ENCODE measurements at places on chromosomes 7 and 10.
A peak's percentile ranks its signal among the peaks of the same experiment; 100 is the strongest.

- no peak for DNase-seq
Observed at GRCh38 chr10:59265141-59265540, 88.7 kb downstream of the PHYHIPL start.

GRCh38 chr7:33040803-33041516, 21.6 kb downstream of the NT5C3A start:
- peak; percentile 69 for DNase-seq

- DNase-seq: peak; percentile 25
Observed at GRCh38 chr7:1225441-1226185, 7.1 kb upstream of the UNCX start.

DNA sequence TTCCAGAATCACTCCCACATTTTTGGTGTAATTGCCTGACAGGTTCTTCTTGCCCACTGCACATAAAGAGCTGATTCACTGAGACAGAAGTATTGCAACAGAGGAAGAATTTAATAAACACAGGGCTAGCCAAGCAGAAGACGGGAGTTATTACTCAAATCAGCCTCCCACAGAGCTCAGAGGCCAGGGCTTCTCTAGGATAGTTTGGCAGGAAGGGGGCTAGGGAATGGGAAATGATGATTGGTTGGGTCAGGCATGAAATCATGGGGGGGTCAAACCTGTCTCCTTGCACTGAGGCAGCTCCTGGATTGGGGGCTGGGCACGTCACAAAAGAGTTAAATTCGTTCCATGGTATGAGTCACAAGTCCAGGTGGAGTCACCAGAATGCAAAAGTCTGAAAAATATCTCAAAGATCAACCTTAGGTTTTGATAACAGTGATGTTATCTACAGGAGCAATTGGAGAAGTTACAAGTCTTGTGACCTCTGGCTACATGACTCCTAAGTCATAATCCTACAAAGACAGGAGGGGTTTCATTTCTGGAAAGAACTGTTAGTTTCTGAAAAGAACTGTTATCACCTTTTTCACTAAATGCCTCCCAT, 30.2 kb upstream of the ERCC6 start:
- DNase-seq: no peak

- DNase-seq: no peak
Observed at GRCh38 chr10:60654813-60655464, 123.3 kb upstream of the CDK1 start.

- DNase-seq: no peak
Observed at GRCh38 chr7:8172372-8173354, 89.3 kb downstream of the ICA1 start.

GRCh38 chr7:76326646-76327233, 24.3 kb downstream of the HSPB1 start:
- no peak for DNase-seq

DNA sequence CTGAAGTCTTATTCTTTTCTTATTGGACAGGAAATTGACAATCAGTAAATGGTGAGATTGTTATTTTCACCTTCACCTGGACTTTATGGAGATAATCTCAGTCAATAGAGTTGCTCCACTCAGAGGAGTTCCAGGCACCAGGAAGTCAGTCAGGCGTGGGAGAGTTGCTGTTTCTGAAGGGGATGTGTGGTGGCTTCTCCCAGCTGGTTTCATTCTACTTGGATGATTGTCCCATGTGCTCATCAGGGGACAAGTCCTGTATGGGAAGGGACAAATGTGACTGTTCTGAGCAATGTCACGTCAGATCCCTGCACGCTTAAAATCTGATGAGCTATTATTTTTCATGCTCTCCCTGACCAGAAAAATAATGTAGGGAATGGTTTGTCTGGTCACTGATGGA, 222.5 kb upstream of the PITRM1 start:
- DNase-seq: no peak

- DNase-seq: no peak
Observed at GRCh38 chr10:3797750-3798149, 12.7 kb upstream of the KLF6 start.

DNA sequence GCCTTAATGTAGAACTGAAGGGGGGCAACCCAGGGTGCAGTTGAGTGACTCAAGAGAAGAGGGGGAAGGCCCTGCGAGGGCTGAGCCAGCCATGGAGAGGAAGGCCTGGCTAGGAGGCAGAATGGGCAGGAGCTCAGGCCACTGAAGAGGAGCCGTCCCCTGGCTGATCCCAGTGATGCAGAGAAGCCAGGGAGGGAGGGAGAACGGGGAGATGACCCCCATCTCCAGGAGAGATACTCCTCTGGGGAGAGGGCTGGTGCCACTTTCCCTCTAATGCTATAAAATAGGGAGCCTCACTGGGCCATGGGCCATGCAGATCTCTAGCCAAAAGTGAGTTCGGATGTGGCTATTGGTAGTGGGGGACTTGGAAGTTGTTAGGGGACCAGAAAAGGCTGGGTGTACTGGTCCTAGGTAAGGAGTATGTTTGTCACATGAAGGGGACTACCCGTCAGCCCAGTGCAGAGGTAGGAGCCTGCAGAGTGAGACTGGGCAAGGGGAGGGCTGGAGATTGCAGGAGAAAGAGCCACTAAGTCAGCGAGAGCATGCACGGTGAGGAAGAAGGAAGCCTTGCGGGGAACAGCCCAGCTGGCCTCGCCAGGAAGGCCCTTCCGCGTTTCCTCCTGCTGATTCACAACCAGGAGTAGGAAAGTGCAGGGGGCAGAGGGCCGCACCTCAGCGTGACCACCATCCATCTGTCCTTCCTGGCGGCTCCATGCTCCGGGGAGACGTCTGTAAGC, 347.6 kb downstream of the TCERG1L start:
- no peak for DNase-seq

DNA sequence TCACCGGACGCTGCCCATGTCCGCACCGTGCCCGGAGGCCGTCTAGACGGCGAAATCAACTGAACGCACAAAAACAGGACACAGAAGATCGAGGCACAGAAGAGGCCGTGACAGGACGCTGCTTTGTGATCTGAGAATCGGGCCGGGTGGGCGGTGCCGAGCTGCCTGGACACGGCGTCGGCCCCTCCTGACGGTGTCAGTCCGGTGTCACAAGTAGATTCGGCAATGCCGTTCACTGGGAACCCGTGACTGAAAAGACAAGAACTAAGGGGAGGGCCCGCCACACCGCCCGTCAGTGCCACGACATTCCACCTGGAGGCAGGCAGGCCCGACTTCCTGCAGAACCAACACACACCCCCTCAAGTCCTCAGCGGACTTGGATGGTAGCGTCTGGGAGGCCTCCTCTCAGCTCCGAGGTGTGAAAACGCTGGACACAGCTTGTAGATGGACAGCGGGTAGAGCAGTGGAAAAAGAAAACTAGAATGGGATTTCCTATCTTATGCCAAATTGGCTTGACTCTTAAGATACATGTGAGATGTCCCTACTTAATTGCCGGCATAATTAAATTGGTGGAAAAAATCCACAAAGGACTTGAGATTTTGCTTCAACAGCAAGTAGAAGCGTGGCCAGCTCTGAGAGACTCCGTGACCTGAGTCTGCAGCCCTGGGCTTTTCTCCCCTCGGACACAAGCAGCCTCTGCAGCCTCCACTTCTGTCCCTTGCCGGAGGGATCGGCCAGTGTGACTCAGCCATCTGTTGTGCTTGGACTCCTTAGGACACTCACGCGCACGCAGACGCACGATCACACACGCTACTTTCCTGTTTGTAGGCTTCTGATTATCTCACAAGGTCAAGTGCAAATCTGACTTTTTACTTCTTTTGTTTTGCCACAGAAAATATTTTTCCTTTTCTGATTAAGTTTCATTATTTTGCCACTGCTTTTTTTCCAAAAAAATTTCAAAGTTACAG, 269.0 kb downstream of the DIP2C start:
- DNase-seq: no peak

DNA sequence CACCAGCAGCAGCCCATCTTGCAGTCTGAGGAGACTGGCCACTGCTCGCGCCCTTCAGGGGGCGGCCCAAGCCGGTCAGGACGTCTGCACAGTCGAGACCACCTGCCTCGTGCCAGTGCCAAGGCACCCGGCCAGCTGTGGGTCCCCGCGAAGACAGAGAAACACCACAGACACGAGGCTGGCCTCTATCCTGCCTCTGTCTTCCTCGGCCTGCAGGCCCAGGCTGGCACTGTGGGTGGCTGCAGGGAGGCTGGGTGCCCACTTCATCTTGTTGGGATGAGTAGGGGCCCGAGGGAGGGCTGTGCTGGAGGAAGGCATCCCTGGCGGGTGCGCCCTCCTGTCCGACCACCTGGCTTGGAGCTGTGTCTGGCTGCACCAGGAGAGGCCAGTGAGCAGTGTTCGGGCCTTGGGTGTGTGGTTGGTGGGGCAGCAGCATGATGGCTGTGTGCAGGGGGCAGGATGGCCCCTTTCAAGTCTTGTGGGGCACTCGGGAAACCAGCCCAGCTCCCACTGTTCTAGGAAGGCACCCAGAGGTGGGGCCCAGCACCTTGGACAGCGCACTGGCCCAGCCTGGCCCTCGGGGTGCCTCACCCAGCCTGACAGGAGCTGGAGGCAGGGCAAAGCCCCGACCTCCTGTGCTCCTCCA, 7.3 kb downstream of the DPYSL4 start:
- no peak for DNase-seq

DNA sequence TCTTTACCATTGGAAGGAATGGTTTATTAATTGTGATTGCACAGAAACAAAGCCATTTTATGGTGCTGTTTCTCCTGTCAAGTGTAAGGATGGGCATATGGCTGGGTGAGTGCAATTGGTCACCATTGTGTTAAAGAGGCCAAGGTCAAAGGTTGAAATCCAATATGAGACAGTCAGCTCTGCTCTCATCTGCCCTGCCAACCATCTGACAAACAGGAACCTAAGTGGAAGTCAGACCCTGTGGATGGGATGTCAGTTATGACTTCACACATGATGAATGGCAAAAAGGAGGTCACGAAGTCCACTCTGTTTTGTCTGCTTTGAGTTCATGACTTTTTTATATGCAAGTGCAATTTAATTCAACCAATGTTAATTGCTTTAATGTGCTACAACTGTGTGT, 172.7 kb upstream of the TMEM229A start:
- DNase-seq: no peak

GRCh38 chr10:10804998-10805740, 212.5 kb upstream of the CELF2 start:
- DNase-seq: no peak

DNA sequence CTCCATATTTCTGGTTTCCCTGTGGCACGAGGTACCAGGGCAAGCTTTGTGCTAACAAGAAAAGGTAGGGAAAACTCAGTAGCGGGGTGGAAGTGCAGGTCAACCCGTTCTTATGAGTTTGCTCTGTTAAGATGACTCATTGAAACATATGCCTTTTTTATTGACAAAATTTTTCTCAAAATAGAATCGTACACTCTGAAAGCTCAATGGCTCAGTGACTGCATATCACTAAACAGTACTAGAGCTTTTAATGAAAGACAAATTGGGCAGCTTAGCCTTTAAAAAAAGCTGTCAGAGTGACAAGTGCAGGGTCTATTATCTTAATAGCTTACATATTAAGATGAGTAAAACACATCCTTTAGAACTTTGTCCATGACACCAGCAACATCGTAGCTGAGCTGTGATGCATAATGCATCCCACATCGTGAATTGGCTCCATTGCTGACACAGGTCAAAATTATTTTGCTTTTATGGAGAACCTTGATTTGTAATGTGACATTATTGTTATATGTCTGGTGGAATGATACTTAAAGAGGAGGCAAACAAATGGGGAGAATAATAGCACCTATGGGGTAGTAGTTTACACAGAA, 264.4 kb downstream of the ETV1 start:
- no peak for DNase-seq

DNA sequence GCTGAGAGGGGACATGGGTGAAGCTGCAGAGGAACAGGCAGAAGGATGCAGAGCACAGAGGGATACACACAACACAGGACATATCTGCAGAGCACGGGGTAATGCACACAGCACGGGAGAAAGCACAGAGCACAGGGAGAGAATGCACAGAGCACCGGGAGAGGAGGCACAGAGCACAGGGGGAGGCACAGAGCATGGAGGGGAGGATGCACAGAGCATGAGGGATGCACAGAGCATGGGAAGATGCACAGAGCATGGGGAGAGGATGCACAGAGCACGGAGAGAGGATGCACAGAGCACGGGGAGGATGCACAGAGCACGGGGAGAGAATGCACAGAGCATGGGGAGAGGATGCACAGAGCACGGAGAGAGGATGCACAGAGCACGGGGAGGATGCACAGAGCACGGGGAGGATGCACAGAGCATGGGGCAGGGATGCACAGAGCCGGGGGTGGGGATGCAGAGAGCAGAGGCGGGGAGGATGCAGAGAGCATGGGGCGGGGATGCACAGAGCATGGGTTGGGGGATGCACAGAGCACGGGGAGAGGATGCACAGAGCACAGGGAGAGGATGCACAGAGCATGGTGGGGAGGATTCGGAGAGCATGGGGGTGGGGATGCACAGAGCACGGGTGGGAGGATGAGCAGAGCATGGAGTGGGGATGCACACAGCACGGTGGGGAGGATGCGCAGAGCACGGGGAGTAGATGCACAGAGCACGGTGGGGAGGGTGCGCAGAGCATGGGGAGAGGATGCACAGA, 230.0 kb downstream of the ADAM12 start:
- DNase-seq: no peak

DNA sequence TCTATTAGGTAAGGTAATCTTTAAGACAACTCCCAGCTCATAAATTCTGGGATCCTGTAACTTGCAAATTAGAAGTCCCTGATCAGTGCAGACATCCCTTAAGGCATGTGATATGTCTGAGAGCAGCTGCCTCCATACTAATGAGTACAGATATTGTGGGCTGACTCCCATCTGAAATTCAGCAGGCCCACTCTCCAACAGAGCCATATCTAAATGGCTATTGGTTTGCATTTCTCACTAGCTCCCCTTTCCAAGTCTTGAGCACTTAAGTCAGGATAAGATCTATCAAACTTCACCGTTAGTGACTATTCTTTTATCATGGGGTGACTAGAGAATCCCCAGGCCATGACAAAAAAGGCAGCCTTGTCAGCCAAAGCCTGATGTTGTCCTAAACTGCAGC, 785.4 kb downstream of the IPMK start:
- DNase-seq: no peak

- DNase-seq: no peak
Observed at GRCh38 chr7:127383123-127383835, 9.2 kb downstream of the ZNF800 start.

DNA sequence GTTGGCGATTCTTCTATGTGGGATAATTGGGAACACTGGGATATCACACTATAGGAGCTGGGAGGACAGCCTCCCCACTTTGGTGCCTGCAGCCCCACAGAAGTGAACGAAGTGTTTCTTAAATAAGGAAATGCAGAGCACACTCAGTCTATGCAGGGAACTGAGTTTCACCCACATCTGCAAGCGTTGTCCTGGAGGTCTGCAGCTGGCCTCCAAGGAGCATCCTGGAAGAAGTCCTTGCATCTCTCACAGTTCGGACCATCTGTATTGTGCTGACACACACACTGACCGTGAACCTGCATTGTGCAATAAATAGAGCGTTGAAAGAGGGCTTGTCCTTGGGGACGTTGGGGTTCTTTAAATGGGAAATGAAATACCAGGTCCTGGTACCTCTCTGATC, 25.8 kb downstream of the LAMB4 start:
- no peak for DNase-seq

- DNase-seq: no peak
Observed at GRCh38 chr7:115840702-115841101, 189.9 kb downstream of the TFEC start.

Measured in T follicular helper cell (primary cell).